ENCODE measurements at places on chromosomes 5 and 9.

- no peak overlapping the region for H3K4me3 ChIP-seq
- peaks cover 9% of the 10 kb centered on the region for H3K36me3 ChIP-seq
- no peak for ATAC-seq
- H3K27ac ChIP-seq, result no peak overlapping the region
- no peaks in the 10 kb centered on the region for H3K27me3 ChIP-seq
- no peaks in the 10 kb centered on the region for H3K4me1 ChIP-seq
Observed at GRCh38 chr9:123911024-123911423, 18.9 kb downstream of the DENND1A start.

DNA sequence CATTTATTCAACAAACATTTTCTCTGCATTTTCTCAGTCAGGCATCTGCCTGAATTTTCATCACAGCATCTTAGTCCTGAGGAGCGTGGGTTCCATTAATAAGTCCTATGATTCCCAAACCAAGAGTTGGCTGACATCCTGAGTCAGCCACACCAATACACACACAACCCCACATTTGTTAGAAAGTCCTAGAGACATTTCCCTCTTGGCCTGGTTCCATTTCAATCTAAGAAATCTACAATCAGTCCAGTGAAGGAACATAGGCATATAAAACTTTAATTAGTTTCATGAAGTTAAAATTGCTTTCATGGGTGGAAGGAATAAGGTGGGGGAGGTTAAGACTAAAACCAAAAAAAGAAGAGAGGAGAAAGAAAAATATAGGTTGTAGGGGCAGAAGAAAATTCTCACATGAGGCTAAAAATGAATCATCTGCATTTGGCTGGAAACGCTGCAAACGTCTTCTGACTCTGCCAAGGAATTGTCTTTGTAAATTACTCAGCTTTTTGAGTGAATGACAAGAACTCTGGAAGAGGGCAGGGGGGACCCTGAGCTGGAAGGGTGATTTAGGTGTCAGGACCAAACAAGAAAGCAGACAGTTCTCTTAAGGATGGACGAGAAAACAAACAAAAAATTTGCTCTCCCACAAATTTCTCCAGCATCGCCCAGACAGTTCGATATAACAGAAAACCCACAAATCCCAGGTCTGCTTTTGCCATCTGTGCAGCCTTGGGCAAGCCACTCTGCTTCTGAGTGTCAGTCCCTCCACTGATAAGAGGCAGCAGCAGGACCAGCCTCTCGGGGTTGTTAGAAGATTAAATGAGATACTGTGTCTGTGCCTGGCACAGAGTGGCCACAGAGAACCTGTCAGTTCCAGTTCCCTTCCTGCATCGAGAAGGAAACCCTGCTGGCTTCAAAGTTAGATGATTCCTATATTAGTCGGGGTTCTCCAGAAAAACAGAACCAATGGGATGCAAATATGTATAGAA, 289.7 kb downstream of the CDK5RAP2 start:
- no peaks in the 10 kb centered on the region for H3K36me3 ChIP-seq
- H3K27me3 ChIP-seq, result no peaks in the 10 kb centered on the region
- no peak overlapping the region for H3K4me3 ChIP-seq
- no peaks in the 10 kb centered on the region for H3K4me1 ChIP-seq
- no peak for ATAC-seq

GRCh38 chr9:110742741-110743371, 74.3 kb downstream of the MUSK start:
- no peaks in the 10 kb centered on the region for H3K27me3 ChIP-seq
- H3K4me1 ChIP-seq, result no peaks in the 10 kb centered on the region
- H3K36me3 ChIP-seq, result no peaks in the 10 kb centered on the region
- no peak for ATAC-seq
- H3K27ac ChIP-seq, result no peak overlapping the region
- H3K4me3 ChIP-seq, result no peak overlapping the region

DNA sequence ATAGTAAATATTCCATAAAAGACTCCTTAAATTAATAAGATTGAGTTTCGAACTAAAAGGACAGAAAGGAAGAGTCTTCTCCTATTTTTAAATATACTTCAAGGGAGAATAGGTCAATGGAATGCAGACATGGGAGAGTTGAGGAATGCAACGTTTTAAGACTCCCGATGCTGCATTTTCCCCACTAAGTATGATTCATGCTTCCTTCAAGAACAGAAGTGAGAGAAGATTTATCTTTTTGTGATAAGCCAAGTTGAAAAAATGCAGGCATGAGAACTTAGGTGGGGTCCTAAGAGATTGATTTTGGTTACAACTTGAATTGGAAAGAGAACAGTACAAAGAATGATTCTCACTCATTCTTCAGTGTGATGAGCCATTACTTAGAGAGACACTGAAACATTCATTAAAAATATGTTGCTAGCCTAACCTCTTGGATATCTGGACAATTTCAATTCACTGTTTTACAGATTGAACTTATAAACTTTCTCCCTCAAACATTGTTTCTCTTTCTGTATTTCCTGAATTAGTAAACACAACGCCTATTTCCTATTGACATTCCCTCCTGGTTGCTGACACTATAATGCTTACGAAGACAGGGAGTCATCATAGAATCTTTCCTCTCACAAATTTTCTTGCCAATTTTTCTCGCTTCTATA, 1666.1 kb upstream of the WWC1 start:
- no peaks in the 10 kb centered on the region for H3K27me3 ChIP-seq
- H3K36me3 ChIP-seq, result no peaks in the 10 kb centered on the region
- ATAC-seq, result no peak
- no peaks in the 10 kb centered on the region for H3K4me1 ChIP-seq
- no peak overlapping the region for H3K4me3 ChIP-seq

DNA sequence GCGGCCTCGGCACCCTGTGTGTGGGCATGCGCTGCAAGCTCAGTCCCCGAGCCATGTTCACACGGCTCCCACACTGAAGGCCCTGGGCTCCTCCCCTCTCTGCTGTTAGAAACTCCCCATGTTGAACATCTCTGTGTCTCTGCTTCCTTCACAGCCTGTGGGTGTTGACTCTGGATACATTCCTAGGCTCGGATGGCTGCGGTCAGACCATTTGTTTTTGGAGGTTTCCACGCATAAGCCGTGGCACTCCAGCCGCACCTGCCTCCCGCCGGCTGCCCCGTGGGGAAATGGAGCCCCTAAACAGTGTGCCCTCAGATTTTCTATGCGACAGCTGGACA, 31.2 kb upstream of the LRRC14B start:
- no peak for ATAC-seq
- H3K36me3 ChIP-seq, result no peaks in the 10 kb centered on the region
- H3K4me3 ChIP-seq, result no peak overlapping the region
- H3K27ac ChIP-seq, result no peak overlapping the region

- ATAC-seq, result no peak
- H3K27me3 ChIP-seq, result peaks cover 25% of the 10 kb centered on the region
- no peak overlapping the region for H3K4me3 ChIP-seq
- no peak overlapping the region for H3K27ac ChIP-seq
- H3K4me1 ChIP-seq, result no peaks in the 10 kb centered on the region
Observed at GRCh38 chr9:121529237-121529987, 29.8 kb upstream of the GGTA1 start.

- no peaks in the 10 kb centered on the region for H3K36me3 ChIP-seq
- H3K4me3 ChIP-seq, result no peak overlapping the region
- no peaks in the 10 kb centered on the region for H3K27me3 ChIP-seq
- no peak overlapping the region for H3K27ac ChIP-seq
- ATAC-seq, result no peak
Observed at GRCh38 chr9:82369251-82369945, 380.8 kb downstream of the SPATA31D1 start.

GRCh38 chr9:19998153-19998552, 209.3 kb upstream of the SLC24A2 start:
- no peak for ATAC-seq
- no peaks in the 10 kb centered on the region for H3K27me3 ChIP-seq
- H3K36me3 ChIP-seq, result no peaks in the 10 kb centered on the region
- H3K4me3 ChIP-seq, result peak overlapping the region; percentile 74
- peak overlapping the region; percentile 96 for H3K27ac ChIP-seq

- H3K27ac ChIP-seq, result peak overlapping the region; percentile 67
- H3K4me3 ChIP-seq, result peak overlapping the region; percentile 43
- ATAC-seq, result peak; percentile 89
- H3K27me3 ChIP-seq, result no peaks in the 10 kb centered on the region
- H3K4me1 ChIP-seq, result peaks cover 37% of the 10 kb centered on the region
Observed at GRCh38 chr5:76528547-76529331, 94.5 kb downstream of the F2RL2 start.

DNA sequence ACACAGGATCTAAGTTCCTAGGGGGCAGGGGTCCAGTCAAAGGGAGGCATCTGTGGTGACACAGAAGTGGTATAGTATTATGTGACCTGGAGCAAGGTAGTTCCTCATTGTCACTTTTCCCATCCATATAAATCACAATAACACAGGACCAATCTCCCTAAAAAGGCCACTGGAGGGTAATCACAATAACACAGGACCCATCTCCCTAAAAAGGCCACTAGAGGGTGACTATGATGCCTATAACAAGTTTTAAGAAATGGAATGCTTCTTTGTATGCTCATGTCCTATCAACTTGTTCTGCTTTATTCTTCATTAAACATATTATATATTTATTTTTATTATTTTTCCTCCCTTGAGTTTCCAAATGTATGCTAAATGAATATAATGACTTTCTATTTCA, 254.6 kb downstream of the ASTN2 start:
- no peaks in the 10 kb centered on the region for H3K36me3 ChIP-seq
- H3K4me3 ChIP-seq, result no peak overlapping the region
- no peak for ATAC-seq
- no peaks in the 10 kb centered on the region for H3K4me1 ChIP-seq

DNA sequence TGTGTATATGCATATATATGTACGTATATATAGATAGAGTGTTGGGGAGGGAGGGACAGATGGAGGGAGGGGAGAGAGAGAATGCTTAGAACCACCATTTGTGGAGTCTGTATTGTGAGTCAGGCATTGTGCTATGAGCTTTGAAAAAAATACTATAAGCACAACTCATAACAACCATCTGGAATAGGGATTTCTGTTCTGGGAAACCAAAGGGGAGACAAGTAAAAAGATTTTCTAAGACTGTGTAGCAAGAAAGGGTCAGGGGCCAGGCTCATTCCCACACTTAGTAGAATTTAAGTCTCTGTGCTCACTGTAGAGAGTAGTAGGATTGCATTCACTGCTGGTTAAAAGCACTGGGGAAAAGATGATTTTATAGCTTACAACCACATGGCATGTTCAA, 202.3 kb upstream of the SGCD start:
- peaks cover 3% of the 10 kb centered on the region for H3K27me3 ChIP-seq
- no peaks in the 10 kb centered on the region for H3K4me1 ChIP-seq
- H3K4me3 ChIP-seq, result no peak overlapping the region
- no peak for ATAC-seq
- no peaks in the 10 kb centered on the region for H3K36me3 ChIP-seq

- H3K4me1 ChIP-seq, result peaks cover 8% of the 10 kb centered on the region
- H3K27me3 ChIP-seq, result no peaks in the 10 kb centered on the region
- no peak for ATAC-seq
- peaks cover 98% of the 10 kb centered on the region for H3K36me3 ChIP-seq
- no peak overlapping the region for H3K4me3 ChIP-seq
Observed at GRCh38 chr5:133081036-133081435, 29.2 kb downstream of the HSPA4 start.

DNA sequence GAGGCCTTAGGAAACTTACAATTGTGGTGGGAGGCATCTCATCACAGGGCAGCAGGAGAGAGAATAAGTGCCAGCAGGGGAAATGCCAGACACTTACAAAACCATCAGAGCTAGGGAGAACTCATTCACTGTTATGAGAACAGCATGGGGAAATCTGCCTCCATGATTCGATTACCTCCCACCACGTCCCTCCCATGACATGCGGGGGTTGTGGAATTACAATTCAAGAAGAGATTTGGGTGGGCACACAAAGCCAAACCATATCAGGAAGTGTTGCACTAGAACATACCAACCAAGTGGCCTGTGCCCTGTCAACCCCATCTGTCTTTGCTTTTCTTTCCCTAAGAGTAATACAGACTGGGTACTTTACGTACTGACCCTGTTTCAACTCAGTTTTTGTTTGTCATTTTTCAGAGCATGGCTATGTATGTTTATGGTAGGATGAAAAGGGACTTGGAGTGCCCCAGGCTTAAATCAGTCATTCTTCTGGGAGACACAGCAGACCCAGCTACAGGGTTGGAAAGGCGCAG, 58.3 kb upstream of the TGFBR1 start:
- peaks cover 12% of the 10 kb centered on the region for H3K4me1 ChIP-seq
- no peaks in the 10 kb centered on the region for H3K36me3 ChIP-seq
- no peaks in the 10 kb centered on the region for H3K27me3 ChIP-seq
- H3K27ac ChIP-seq, result no peak overlapping the region
- no peak for ATAC-seq

DNA sequence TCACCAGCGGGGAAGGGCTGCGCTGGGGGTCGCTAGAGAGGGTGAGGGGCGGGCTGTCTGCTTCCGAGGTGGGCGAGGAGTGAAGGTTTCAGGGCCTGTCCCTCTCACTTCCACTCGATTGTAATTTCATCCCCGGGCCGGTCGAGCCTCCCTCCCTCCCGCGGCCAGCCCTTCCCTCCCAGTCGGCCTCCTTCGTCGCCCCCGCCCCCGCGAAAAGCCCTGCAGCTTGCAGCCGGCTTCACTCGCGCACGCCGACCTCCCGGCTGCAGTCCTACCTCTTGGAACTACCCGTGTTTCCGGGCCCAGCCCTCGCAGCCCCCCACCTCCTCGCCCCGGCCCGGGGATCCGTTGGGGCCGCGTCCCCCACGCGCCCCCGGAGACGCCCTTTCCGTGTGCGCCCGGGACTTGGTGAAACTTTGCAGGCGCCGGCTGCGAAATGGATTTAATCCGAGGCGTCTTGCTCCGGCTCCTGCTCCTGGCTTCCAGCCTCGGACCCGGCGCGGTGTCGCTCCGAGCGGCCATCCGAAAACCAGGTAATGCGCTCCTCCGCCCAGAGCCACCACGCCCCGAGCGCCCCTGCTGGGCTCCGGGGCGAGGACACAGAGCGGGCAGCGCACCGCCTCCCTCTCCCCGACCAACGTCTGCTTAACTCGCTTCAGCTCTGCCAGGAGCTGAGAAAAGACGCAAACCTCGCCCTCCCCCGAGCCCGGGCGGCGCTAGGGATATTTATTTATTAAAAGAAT, at the start of gene EGFLAM:
Gene EGFLAM (plus strand): TSS at position 241 of the 743 bp plus-strand sequence. CDS start 196 bp downstream, at position 437.
- H3K4me1 ChIP-seq, result no peaks in the 10 kb centered on the region
- ATAC-seq, result no peak
- no peak within 1 kb of the TSS for H3K27ac ChIP-seq
- peaks cover 64% of the 10 kb centered on the region for H3K27me3 ChIP-seq
- peak within 1 kb of the TSS; percentile 47 for H3K4me3 ChIP-seq
